Immature natural killer cell (primary cell): ENCODE measurements at places on chromosomes 7 and 10. TPM values are rescaled to one million over a fixed set of nuclear protein-coding genes. Genes with fewer than 3 reads are reported as not detected.

- no peak for DNase-seq
Measured at GRCh38 chr7:12578930-12579640, 8.6 kb downstream of the SCIN start.

DNA sequence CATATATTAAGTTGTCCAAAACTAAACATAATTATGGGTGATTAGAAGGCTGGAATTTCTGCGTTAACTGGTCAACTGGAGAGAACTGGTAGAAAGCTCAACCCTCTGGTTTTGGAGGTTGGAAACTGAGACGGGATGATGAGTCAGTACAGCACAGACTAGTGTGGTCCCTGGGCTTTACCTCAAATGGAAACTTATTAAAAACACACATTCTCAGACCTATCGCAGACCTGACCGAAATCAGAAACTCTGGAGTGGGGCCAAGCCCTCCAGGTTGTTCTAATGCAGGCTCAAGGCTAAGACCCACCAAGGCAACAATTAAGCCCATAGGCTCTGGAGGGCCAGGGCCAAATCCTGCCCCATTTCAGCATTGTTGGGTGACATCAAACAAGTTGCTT, 136.9 kb downstream of the KCNMA1 start:
- DNase-seq, result no peak

The GBX1 gene
- not detected for polyA plus RNA-seq

The IL2RA gene
- polyA plus RNA-seq, result 3.9 TPM
